Occipital lobe (tissue), 3 donors: ENCODE measurements at places on chromosomes 3 and 15.

- DNase-seq: no peak
Measured at GRCh38 chr15:74608786-74609185, 6.8 kb upstream of the CLK3 start.

DNA sequence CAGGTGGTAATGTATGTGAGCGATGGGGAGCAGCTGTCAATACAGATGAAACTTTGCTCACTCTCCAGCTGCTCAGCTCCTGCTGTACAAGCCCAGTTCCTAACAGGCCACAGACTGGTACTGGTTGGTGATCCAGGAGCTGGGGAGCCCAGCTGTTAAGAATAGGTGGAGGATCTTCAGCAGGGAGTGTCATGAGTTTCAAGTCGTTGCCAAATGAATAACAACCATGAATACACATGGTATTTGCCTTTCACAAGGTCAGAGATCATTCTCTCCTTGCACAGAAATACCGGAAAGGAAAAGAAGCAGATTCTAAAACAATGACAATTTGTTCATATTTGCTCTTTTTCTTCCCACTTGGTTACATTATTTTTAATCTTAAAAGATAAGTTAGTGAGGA, 5.1 kb downstream of the PLSCR1 start:
- no peak for DNase-seq

DNA sequence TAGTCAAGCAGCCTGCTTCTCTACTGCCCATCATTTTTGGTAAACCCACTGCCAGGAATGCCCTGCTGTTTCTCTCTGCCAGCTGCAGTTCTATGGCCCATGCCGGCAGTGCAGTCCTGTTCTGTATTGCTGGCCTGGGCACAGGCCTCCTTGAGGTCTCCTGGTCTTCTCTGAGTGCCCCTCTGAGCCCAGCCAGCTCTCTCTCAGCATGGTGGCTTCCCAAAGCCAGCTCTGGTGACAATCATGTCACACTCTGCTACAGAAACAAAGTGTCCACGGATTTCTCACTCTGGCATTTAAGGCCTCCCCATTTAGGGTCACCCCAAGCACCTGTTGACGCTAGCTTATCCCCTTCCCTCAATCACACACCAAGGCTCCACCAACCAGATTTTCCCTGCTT, 24.5 kb downstream of the SRPRB start:
- no peak for DNase-seq

- no peak for DNase-seq
Measured at GRCh38 chr15:50145451-50145872, 26.4 kb upstream of the ATP8B4 start.

- no peak for DNase-seq
Measured at GRCh38 chr3:127938800-127939199, 23.8 kb downstream of the KBTBD12 start.

DNA sequence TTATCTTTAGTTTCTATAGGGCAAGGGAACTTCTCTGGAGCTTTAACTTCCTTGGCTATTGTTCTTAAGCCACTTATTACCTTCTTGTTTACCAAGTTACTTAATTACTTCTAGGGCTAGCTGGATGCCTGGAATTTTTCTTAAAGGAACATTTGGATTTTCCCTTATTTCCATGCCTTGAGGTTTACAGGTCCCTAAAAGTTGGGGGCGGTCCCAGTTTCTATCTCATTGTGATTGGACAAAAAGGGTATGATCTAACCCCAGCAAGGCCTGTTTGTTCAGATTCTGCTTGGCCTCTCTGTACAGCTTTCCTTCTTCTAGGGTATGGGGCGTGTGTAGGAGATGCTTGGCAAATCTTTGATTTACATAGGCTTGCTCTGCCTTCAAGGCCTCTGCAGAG, 17.4 kb downstream of the PDHB start:
- DNase-seq: no peak

DNA sequence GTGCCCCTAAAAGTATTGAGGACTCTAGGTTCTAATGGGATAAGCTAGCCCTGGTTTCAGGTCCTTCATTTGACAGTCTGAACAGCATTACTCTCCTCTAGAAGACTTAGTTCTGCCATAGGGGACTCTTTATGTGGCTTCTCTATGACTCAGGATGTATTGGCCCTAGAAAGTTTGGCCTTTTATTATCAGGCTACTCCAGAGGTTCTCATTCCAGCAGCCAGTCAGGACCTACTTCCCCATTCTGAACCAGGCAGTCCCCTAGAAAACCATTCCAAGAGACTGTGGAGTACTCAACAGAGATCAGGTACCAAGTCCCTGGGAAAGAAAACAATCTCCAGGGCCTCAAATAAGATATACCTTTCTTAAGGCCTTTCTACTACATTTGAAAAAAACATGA, 157.9 kb upstream of the TSPAN3 start:
- DNase-seq: no peak

- no peak for DNase-seq
Measured at GRCh38 chr3:53677413-53677812, 168.8 kb downstream of the CHDH start.

GRCh38 chr3:87706176-87706575, 352.6 kb downstream of the CGGBP1 start:
- no peak for DNase-seq

GRCh38 chr3:33467786-33468185, 27.6 kb upstream of the UBP1 start:
- DNase-seq: no peak

GRCh38 chr3:133457025-133457424, 57.2 kb downstream of the BFSP2 start:
- DNase-seq: no peak

GRCh38 chr3:45143673-45144671, 2.2 kb downstream of the CDCP1 start:
- DNase-seq: no peak

DNA sequence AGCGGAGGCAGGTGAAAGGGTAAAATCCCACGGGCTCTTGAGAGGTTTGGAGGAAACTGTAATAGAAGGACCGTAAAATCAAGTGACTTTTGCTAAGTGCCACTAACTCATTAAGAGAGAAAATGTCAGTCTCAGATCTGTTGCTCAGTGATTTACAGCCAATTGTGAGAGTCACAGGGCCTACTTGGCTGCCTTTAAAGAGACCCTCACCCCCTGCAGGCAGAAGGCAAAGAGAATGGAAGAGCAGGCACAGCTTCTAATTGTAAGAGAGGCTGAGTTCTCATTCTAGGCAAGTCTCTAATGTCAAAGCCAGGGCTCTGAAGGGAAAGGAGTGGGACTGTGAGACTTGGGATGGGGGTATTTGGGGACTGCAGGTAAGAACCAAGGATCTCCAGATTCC, 9.3 kb upstream of the SYNM start:
- no peak for DNase-seq

DNA sequence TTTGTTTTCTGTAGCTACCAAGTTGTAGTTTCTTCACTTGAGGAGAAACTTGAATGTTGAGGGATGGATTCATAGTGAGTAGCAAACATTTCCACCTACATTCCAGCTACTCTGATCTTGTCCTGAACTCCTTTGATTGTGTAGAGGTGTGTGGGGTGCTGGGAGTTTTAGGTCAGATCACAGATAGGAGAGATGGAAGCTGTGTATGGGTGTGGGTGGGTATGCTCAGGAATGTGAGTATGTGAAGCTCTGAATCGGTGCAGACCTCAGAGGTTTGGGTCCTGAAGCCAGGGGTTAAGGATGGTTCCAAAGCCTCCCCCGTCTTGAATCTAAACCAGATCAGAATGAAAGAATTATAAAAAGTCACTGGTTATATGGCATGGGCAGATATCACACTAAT, 52.6 kb upstream of the VILL start:
- DNase-seq: no peak

DNA sequence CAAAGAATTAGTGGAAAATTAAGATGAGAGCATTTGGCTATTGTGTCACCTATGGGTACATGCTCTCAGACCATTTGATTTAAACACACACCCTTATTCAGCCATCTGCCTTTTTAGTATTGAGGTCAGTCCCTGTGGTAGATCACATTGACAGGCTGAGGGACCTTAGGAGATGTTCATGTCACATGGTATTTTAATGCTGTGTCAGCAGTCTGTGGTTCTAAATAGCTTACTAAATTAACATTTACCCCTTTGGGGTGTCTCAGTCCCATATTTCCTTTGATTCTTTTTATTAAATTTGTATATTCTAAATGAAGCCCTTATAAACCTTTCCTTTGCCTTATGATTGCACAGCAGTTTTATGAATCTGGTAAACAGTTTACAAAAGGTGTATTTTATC, 2.3 kb downstream of the RBM5 start:
- no peak for DNase-seq

DNA sequence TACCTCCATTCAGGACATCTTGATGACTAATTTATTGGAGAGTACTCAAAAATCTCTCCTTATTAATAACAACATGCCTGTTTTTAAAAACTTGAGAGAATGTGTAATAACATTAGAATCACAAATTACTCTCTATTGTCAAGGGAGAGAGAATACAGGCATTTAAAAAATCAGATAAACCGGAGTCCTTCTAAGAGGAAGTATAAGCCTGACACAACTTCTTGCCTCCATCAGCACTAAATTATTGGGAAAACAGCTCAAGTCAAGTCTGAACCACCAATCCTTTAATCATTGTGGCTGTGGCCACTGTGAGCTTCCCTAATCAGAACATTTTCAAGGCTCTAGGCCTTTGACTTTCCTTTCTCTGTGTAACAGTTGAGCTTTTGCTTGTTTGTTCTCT, 38.0 kb downstream of the SSR3 start:
- no peak for DNase-seq

GRCh38 chr3:158842976-158843375, 41.1 kb downstream of the MFSD1 start:
- DNase-seq: no peak

DNA sequence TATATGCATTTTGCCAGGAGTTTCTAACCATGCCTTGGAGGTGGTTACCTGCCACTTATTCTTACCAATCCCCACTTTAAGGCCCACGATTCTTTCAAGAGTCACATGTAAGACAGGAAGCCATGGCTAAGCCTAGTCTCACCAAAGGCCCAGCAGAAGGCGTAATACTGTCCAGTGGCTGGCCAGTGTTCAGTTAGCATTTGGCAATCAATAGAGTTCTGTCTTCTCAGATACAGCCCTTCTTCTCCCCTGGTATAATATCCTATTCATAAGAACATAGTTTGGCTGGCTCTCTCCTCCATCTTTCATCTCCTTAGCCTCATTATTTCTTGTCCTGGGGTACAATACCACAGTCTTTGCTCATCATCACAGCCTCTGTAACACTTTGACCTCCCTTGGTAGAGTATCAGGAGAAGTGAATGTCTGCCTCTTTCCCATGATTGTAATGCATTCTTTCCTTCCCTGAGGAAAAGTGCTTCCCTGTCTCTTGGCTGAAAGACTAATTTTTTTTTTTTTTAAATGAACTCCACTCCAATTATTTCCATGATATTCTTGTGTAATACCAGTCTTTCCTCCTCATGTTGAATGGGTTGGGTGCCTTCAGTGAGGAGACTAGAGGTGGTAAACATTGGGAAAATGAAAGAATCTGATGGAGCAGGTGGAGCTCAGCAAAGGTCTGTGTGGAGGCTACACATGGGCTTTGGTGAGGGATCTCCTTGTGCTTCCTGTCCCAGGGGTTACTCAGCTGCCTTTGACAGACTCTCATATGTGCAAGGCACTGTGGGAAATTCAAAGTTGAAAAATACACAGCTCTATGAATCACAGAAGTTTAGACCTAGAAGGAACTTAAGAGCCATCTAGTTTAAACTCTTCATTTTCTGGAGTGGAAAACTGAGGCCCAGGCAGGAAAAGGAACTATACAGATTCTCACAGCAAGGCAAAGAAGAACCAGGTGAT, 218.2 kb downstream of the P3H2 start:
- no peak for DNase-seq

- DNase-seq: no peak
Measured at GRCh38 chr3:50146316-50146901, 8.7 kb upstream of the SEMA3F start.

GRCh38 chr3:75985432-75985831, 200.1 kb upstream of the ZNF717 start:
- DNase-seq: no peak

DNA sequence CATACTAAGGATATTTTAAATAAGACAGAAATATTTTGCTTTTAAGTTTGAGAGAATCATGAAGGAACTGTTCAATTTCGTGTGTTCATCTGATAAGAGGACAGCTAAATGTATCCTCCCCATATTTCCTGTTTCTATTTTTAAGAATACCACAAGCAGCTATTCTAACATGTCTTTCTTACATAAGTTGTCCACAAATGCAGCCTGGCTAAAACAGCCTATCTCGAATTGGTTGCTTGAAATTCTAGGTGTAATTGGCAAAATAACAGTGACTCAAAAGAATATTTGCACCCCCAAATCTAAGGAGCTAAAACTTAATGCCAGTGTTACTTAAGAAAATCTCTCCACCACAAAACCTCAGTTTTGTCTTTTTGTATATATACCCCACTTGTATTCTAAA, 35.0 kb downstream of the BTLA start:
- no peak for DNase-seq

DNA sequence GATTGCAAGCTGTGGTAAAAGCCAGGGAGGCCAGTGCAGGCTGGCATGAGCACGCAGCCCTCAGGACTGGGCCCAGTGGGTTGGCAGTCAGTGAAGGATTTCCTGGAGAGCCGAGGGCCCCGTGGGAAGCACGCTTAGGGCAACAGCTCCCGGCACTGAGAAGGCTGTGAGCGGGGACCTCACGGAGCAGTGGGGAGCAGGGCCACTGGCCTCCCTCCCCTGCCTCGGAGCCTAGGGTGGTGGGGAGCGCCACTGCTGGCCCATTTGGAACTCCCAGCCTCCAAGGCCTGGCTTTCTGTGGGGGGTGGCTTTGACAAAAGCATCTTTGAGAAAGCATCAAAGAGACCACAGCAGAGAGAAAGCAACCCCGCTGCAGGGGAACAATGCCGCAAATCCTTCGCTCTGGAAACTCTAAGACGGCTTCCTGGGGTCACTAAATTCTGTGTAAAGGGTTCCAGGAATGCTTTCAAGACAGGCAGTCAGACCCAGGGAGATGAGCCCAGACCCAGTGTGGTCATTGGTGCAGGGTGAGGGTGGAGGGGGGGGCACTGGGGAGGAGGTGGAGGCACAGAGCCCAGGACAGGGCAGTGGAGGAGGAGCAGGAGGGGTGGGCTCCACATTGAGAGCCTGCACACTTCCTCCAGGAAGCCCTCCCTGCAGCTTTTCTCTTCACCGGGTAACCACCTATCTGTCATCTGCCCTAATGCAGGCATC, 9.5 kb upstream of the APBA2 start:
- DNase-seq: no peak

- DNase-seq: no peak
Measured at GRCh38 chr15:60895986-60896385, 333.1 kb downstream of the RORA start.

DNA sequence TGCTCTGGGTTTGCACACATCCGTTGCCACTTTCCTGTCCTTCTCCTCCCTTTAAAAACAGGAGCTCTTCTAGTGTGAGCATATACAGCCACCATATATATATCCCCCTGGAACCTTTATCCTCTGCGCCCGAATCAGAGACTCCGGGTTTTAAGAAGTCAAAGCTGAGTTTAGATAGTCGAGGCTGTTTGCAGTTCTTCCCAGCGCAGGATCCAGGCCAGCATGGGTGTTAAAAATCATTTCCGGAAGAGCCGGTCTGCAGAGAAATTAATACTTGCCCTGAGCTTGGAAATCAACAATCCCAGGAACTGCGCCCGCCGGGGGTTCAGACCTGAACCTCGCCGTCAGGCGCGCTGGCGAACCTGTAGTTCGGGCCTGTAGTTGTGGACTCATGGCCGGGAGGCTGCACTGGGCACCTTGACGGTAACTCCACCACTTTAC, 2.3 kb downstream of the SHOX2 start:
- no peak for DNase-seq
